ENCODE measurements at places on chromosomes 6 and 20.
A peak's percentile ranks its signal among the peaks of the same experiment; 100 is the strongest.

DNA sequence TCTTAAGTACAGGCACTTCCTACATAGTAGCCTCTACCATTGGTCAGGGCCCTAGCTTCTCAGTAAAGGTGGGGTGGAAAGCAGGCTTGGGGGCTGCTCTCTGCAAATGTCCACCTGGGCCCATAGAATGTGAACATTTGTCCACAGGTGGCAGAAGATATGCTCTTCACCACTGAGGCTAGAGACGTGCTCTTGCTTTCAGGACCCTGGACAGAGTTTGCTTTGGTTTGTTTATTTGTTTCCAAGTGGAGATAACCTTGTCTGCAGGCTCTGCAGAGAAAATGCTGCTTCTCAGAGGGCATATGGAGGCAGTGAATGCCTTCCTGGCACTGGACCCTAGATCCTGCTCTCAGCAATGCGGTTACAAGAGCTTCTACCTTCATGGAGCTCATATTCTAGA lies 129.0 kb downstream of the F13A1 start:
- no peak for DNase-seq

GRCh38 chr6:144588697-144589325 lies 303.7 kb downstream of the UTRN start:
- DNase-seq = no peak

- no peak for DNase-seq
These were observed 67.6 kb downstream of the BLOC1S5 start for GRCh38 chr6:7996538-7997111.

DNA sequence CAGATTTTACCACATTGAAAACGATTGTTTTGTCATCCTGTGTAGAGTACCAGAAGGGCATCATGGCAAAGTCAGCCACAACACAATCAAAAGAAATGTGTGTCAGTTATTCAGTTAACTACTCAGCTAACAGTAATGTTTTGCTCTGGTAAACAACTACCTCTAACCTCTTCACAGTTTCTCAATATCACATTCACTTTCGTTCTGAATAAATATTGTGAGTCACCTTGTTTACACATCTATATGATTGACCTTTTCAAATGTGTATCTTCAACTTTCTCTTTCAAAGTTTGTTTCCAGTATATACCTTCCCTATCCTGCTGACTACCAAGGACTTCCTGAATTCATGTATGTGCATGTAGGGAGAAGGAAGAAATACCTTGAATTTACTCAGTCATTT lies 216.6 kb upstream of the UFL1 start:
- no peak for DNase-seq

DNA sequence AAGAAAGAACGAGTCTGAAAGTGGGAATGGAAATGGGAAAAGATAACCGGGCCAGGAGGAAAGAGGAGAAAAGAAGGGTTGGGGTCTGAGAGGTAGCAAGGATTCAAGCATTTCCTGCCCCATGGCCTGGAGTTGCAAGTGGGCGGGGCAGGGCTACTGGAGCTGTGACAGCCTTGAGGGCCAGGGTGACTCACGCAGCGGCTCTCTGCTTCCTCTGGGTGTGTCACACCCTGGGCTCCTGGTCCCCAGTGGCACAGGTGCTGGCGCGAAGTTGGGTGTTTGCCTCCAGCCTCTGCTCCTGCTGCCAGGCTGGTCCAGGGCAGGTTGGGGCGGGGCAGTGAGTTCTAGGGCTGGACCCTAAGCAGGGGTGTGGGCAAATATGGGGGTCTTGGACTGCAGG lies 3.3 kb upstream of the ULBP3 start:
- DNase-seq = no peak

DNA sequence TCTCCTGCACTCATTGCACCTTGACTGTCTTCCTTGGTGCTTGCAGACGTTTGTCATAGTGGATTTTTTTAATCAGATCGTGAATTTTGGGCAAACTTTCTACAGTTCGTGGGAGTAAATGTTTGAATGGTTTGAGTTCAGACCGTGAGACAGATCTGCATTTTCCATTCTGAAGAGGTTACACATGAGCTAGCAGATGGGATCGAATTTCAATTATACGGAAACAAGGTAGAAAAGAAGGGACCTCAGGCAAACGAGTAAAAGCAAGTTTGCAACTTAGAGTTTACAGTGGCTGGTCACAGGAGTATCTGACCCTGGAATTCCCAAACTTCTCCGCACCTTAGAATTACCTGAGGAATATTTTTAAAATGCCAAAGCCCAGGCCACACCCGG lies 17.2 kb upstream of the NCR2 start:
- no peak for DNase-seq

DNA sequence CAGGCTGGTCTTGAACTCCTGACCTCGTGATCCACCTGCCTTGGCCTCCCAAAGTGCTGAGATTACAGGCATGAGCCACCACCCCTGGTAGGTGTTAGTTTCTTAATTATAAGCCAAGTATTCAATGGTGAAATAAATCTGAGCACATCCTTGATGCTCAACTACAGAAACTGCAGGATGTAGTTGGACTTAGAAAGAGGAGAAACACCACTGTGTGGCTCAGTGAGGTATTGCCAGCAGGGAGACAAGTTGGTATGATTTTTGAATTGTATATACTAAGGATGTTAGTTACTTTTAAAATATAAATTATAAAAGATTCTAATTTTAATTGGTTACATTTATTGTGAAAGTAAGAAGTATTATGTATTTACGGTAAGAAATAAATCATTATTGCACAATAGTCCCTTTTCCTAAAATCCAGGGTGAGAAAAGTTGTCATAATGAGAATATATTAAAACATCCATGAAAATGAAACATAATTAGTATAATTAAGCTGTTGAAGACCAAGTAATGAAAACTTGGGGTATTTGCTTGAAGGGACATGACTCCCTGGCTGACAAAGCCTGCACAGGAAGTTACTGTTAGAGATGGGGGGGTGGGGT lies 17.6 kb downstream of the SLC18B1 start:
- DNase-seq = no peak

DNA sequence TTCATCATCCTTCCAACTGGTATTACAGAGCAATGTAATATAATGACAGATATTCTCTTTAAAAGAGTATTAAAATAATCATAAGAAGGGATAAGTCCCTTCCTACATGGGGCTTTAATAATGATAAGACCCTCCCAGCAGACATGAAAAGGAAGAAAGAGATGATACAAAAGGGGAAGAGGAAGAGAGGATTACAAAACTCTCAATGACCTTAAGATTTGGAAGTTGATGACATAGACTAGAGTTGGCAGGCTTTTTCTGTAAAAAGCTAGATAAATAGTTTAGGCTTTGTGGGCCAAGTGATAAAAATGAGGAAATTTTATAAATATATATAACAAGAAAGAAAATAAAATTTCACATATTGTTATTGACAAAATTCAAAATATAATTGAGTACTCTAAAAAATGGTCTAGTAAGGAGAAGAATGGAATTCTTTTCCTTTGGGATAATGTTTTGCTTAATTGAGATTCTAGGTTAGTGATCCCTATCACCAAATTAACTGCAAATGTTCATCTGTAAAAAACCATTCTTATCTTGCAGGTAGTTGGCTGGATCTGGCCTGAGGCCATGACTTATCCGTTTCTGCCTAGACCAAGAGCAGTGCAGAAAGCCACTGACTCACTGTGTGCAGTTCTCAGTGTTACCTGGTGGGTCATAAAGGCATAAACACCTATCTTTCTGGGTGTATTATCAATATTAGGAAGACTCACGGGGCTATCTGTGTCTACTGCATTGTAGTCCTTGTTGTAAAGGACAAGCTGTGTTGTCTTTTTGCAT lies 11.0 kb downstream of the RIPOR2 start:
- no peak for DNase-seq

DNA sequence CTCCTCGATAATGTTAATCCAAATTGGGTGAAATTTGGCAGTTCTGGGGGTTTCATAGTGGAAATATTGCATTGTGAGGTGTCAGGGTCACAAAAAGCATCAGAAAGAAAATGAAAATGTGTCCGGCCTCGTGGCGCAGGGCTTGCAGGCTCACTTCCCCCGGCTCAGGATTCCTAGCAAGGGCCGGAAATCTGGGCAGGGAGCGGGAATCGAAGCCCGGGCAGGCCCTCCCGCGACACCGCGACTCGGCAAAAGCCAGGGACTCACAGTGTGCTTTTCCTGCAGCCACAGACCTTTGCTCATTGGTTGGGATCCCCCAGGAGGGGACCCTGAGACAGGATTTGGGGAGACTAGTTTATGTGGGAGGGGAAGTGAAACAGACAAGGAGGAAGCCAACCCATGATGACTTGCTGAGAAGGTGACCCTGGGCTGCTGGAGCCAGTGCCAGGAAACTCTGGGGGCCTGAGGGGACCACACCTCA lies 847 bp upstream of the CD93 start:
- DNase-seq = no peak

- DNase-seq = no peak
These were observed 13.5 kb downstream of the PTPN1 start for GRCh38 chr20:50523552-50524167.

DNA sequence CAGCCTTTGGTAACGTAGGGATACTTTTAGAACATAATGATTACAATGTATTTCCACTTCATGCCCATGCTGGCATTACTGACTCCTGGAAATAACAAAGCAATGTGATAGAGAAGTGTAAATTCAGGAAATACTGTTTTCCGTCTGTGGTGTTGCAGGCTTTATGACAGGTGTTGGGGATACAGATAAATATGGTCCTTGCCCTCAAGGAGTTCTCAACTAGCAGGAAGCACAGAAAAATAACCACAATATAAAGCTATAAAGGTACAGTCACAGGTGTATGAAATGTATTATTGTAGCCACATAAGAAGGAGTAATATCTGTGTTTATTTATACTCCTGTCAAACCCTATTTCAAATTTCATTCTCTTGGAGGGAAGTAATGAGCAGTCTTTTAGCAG lies 12.9 kb upstream of the LAMP5 start:
- DNase-seq = no peak

GRCh38 chr20:62628691-62629090 lies 13.6 kb upstream of the SLCO4A1 start:
- DNase-seq = no peak

- no peak for DNase-seq
These were observed 37.3 kb upstream of the BTN3A2 start for GRCh38 chr6:26327450-26328264.

- DNase-seq = no peak
These were observed 174.8 kb downstream of the CDH26 start for GRCh38 chr20:60132827-60133670.

GRCh38 chr6:88890860-88891845 lies 72.3 kb downstream of the RNGTT start:
- DNase-seq = no peak

- no peak for DNase-seq
These were observed 24.6 kb upstream of the CCDC167 start for GRCh38 chr6:37524025-37524969.

- no peak for DNase-seq
These were observed 185.4 kb downstream of the BCAS1 start for GRCh38 chr20:53884859-53885541.

DNA sequence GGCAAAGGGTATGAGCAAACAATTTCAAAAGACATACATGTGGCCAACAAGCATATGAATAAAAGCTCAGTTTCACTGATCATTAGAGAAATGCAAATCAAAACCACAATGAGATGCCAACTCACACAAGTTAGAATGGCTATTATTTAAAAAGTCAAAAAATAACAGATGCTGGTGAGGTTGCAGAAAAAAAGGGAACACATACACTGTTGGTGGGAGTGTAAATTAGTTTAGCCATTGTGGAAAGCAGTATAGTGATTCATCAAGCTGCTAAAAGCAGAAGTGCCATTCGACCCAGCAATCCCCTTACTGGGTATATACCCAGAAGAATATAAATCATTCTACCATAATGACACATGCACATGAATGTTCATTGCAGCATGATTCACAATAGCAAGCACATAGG lies 6.7 kb upstream of the KHDC1L start:
- DNase-seq = no peak

- DNase-seq = no peak
These were observed 132.5 kb downstream of the ZFAND3 start for GRCh38 chr6:37952027-37952426.

DNA sequence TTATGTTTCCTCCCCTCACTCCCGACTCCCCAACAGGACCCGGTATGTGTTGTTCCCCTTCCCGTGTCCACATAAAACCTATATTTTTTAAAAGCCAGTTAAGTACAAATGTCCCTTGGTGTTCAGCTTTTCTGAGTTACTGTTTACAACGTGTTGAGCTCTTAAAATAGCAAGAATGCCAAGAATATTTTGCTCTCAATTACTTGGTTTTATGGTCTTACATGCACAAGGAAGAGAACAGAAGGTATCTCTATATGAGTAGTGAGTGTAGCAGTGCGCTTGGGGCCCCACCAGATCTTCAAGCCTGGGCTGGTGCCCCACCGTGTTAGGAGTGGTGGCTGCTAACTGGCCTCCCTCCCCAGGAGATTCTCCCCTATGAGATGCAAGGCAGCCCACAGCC lies 75.3 kb downstream of the RIN2 start:
- DNase-seq = no peak

GRCh38 chr6:69957985-69958559 lies 91.7 kb downstream of the COL19A1 start:
- DNase-seq = no peak

DNA sequence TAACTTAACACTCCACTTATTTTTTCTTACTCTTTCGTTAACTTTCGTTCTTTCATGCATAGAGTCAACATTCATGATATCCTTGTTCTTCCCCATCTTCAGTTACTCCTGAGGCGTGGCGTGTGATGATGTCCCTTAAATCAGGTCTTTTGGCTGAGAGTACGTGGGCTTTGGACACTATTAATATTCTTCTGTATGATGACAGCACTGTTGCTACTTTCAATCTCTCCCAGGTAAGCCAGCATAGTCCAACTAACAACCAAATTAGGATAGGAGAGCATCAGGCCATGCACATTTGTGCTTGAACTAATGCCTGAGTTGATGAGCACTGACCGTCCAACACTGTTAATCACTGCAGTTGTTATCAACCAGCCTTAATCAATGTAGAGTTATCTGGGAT lies 119.6 kb downstream of the TMEM242 start:
- no peak for DNase-seq

GRCh38 chr6:17584241-17584803 lies 15.8 kb upstream of the FAM8A1 start:
- DNase-seq = peak; percentile 68

- DNase-seq = no peak
These were observed 34.9 kb upstream of the POPDC3 start for GRCh38 chr6:105214668-105215067.

GRCh38 chr6:14530385-14530784 lies 412.8 kb downstream of the CD83 start:
- DNase-seq = no peak

DNA sequence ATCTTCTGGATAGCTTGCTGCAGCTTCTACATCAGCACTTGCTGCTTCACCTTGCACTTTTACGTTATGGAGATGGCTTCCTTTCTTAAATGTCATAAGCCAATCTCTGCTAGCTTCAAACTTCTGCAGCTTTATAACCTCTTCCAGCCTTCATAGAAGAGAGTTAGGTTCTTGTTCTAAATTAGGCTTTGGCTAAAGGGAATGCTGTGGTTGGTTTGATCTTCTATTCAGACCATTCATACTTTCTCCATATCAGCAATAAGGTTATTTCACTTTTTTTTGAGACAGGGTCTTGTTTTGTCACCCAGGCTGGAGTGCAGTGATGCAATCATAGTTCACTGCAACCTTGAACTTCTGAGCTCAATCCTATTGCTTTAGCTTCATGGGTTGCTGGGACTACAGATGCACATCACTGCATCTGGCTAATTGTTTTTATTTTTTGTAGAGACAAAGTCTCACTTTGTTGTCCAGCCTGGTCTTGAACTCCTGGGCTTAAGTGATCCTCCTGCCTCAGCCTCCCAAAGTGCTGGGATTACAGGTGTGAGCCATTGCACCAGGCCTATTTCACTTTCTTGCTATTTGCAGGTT lies 12.2 kb upstream of the CST3 start:
- DNase-seq = no peak

- DNase-seq = no peak
These were observed 167.6 kb downstream of the UNC5CL start for GRCh38 chr6:40871424-40871823.

- no peak for DNase-seq
These were observed 176.2 kb upstream of the PRND start for GRCh38 chr20:4545526-4545925.
